ENCODE measurements at places on chromosomes 6 and 20. TPM values are rescaled to one million over a fixed set of nuclear protein-coding genes. Genes with fewer than 3 reads are reported as not detected.

Gene PAX1
- not detected for total RNA-seq

Gene F13A1
- not detected for total RNA-seq

GRCh38 chr20:15886250-15886649 is 687.0 kb downstream of the KIF16B start:
- no peak for DNase-seq

DNA sequence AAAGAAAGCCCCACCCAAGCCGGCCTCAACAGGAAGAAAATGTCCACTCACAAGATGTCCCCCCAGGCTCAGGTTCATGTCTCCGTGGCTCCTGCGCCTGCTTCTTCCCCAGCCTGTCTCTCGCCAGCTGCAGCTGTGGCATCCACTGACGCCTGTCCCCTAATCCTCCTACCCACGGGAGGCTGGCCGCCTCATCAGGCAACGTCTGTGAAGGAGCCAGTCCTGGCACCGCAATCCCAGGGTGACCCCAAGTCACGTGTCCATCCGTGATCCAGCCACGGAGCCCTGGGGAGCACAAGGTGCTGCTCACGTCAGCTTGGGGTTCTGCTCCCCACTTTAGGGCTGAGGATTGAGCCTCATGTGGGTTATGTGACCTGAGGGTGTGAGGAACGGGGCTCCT is 640.3 kb downstream of the CDH26 start:
- DNase-seq, result no peak

All from activated CD8-positive, alpha-beta T cell treated with anti-CD3 and anti-CD28 coated beads for 36 hours (primary cell).